Thyroid gland (tissue), 4 donors: ENCODE measurements at places on chromosomes 7 and 10. TPM values are rescaled to one million over a fixed set of nuclear protein-coding genes. Genes with fewer than 3 reads are reported as not detected.
A peak's percentile ranks its signal among the peaks of the same experiment; 100 is the strongest.

The SUGCT gene
- total RNA-seq: 15.2 TPM

The SYT15B gene
- total RNA-seq: 4.6 TPM

The PRKCQ gene
- 32.2 TPM for total RNA-seq

GRCh38 chr10:35079763-35080162 lies 10.4 kb downstream of the CUL2 start:
- DNase-seq: no peak

DNA sequence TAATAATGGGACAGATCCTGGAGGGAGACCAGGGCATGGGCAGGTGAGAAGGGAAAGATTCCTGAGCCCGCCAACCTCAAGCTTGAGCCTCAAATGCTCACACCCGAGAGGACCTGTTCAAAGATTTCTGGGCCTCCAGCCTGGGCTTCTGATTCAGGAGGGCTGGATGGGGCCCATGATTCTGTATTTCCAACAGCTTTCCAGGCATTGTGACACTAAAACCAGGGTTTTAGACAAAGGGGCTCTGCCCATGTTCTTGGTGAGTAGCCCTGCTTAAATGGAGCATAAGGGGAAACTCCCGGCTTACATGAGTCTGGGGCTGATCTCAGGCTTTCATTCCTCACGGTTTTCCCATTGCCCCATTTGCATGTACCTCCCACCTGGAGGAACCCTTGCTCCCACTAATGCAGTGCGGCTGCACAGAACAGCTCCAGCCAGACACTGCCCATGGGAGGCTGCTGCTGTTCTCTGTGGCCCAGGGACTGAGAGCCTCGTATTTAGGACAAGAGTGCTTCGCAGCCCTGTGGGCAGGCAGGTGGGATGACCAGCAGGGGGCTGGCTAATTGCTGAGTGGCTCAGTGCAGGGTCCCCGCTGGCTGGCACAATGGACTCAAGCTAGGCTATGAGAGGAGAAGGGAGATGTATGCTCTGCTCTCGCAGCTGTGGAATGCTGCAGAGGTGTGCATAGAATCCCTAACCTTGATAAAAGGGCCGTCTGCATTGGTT lies 135.3 kb upstream of the COBL start:
- DNase-seq: no peak

DNA sequence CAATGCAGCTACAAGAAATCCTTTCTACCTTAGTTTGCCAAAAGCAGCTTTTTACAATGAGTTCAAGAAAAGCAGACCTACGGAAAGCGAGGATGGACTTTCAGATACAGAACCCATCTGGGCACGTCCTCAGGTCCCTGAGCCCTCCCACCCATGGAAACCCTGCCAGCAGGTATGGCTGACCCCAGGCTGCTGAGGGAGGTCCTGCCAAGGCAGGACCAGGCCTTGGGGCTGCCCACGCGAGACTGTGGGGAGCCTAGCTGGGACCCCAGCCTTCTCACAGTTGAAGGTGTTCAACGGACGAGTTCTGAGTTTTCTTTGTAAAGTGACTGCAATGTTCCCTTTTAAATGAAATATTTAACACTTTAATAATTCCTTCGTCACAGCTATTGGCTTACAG lies 245.0 kb downstream of the MGMT start:
- DNase-seq: no peak

DNA sequence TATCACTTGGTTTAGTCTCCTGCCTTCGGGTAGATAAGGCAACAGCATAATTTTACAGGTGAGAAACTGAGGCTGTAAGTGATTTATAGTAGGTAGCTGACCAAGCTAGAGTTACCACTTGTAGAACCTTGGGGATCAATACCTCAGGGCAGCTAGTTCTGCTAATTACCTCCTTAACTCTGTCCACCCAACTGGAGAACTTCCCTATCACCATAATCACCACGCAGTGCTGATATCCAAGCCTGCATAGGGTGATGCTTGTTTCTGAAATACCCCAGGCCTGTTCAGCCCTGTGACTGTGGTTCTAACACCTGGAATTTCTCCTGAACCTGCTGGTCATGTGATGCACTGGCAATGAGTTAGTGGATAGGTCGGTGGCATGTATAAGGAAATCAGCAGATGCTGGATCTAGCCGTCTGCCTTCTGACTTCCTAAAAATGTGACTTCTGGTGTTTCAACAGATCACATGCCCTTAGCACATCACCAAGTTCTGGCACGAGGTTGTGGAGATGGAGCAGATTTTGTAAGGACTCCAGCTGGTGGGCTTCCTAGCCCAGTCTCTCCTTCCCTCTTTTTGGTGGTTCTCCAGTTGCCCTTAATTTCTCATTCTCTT lies 15.3 kb downstream of the PLAU start:
- no peak for DNase-seq

- peak; percentile 48 for DNase-seq
These were observed 63.5 kb downstream of the LHPP start for GRCh38 chr10:124524991-124525653.
